ENCODE measurements at places on chromosomes 7 and 10. TPM values are rescaled to one million over a fixed set of nuclear protein-coding genes. Genes with fewer than 3 reads are reported as not detected.

EGFR gene
- polyA plus RNA-seq = 30.1 TPM

MACROH2A2 gene
- 38.2 TPM for polyA plus RNA-seq

C10orf95 gene
- not detected for polyA plus RNA-seq

ABCC2 gene
- 1.1 TPM for polyA plus RNA-seq

MYH16 gene
- polyA plus RNA-seq = not detected

CTAGE4 gene
- polyA plus RNA-seq = 1.9 TPM

ZNF12 gene
- 17.8 TPM for polyA plus RNA-seq

TDRD1 gene
- 0.36 TPM for polyA plus RNA-seq

AGAP5 gene
- polyA plus RNA-seq = 14.9 TPM

FANK1 gene
- polyA plus RNA-seq = 0.39 TPM

HECW1 gene
- polyA plus RNA-seq = 0.46 TPM

HTR5A gene
- not detected for polyA plus RNA-seq

MMP21 gene
- 0.28 TPM for polyA plus RNA-seq

PDZD7 gene
- polyA plus RNA-seq = 1.1 TPM
